ENCODE measurements at places on chromosomes 2 and 18.

DNA sequence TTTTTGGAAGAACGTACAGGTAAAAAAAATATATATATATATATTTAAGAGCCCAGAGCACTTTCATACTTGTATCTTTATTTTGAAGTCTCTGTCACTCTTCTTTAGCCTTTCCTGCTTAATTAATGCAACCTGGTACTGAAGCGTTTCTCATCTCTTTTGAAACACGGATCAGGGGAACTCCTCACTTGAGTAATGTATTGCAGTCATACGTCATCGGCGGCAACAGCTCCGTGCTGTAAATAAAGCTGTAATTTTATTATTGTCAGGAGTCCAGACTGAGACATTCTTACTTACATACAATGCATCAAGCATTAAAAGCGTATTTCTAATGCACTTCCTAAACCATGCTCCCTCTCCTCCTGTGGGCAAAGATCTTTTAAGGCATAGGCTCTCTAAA lies 514.7 kb downstream of the SOX11 start:
- no peak for DNase-seq

DNA sequence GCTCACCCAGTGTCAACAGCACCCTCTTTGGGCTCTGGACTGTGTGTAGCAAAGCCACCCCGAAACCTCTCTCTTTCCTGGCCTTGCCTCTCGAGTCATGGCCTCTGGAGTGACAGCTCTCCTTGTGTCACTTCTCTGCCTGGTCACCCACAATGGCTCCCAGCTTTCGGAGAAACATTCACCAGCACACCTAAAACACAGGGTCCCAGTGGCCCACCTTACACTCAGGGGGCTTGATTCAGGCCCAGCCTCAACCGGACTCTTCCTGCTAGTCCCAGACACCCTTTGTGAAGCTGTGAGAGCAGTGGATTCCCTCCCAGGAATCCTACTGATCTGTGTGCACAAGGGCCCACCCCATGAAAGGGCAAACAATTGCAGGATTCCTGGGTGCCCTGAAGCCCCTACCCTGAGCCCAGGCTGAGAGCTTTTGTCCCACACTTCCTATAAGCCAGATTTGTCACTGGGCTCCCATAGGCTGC lies 137.2 kb upstream of the HAAO start:
- no peak for DNase-seq

DNA sequence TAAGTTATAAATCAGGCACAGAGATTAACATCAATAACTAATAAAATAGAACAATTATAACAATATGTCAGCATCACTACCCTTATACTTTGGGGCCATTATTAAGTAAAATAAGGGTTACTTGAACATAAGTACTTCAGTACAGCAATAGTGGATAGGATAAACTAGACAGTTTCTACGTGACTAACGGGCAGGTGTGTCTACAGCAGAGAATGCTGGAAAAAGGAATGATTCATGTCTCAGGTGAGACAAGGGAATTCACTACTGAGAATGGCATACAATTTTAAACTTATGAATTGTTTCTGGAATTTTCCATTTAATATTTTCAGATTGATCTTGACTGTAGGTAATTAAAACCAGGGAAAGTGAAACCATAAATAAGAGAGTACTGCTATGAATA lies 5.5 kb downstream of the WDR75 start:
- no peak for DNase-seq

DNA sequence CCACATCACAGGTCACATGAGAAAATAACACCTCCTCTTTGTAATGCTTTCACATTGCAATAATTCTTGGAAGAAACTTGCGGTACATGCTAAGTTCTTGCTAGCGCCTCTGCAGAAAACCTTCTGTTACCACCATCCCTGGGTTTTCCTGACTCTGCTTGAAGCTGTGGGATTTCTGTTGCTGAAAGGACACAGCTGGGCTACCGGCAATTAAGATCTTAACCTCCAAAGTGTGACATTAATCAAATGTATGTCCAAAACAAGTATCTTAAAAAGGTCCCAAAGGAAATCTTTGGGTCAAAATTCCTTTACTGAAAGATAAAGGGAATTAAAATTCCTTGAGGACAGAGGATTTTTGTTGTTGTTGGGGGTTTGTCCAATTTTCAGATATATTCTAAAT lies 7.5 kb downstream of the CCBE1 start:
- no peak for DNase-seq

DNA sequence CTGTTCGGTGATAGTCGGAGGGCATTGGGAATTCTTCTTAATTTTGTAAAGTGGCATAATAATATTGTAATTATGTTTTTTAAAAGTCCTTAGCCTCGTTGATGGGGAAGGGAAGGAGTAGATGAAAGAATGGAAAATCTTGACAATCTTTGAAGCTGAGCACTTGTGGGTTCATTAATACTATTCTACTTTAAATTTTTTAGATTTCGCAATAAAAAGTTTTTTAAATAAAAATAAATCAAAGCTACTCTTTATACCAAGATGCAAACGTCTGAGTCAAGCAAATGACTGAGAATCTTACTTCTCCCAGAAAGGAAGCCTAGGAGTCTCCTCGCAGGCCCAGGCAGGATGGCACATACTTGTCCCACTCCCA lies 98.5 kb upstream of the GPR45 start:
- DNase-seq = no peak

DNA sequence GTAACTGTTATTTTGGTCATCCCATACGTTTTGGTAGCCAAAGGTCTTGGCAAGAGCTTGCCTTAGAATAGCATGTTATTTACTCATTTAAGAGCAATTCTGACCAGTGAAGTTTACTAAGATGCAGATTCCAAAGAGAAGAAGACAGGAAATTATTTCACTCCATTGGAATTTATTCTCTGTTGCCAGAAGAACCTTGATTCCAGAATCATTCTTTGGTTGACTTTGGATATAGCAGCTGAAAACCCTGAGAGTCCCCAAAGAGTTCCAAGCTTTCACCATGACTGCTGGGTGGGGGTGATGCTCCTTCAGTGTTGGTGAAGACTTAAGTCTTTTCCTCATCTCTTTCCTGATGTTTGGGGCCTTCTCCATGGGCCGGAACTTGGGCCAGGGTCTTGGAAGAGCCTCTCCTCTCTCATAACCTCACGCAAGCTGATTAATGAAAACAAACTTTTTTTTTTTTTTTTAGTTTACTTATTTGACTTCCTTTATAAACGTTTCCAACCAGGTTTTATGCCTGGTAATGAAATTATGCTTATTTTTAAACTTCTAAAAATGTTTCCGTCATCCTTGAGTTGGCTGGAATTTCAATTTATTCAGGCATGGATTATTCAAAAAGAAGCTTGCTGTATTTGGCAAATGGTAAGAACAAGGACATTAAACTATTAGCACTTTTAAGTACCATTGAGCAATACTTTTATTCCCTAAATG lies 192.0 kb downstream of the MTX2 start:
- DNase-seq = no peak

DNA sequence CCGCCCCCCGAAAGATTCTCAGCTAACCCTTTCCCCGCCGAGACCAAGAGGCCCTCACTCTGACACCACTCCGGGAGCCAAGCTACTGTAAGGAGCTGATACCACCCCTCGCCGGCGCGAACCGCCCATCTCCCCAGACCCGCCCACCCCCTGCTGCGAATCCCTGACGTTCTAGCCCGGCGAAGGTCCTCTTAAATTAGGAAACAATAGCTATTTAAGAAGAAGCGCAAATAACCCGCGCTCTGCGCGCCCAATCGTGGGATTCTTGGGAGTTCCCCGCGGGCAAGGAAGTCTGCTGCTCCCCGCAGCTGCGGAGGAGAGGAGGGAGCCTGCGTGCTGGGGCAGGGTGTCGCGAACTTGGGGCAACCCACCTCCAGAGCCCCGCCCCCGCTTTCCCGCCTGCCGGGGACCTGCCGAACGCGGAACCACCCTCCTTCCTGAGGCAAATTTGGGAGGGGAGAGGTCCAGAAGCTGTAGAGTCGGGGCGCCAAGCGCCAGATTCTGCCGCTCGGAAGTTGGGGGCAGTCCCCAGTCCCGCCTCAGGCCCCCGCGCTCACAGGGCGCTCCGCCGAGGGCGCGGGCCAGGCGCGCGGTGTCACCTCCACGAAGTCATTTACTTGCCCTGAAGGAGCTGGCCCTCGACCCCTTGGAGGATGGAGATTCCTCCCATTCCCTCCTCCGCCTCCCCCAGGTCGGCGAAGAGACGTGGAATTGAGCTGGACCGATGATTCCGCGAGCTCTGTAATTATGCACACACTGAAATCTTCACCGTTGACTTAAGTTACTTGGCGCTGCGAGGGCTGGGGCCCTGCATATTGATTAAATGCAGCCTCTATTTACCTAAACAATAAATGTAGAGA lies 8.4 kb upstream of the SP9 start:
- no peak for DNase-seq

DNA sequence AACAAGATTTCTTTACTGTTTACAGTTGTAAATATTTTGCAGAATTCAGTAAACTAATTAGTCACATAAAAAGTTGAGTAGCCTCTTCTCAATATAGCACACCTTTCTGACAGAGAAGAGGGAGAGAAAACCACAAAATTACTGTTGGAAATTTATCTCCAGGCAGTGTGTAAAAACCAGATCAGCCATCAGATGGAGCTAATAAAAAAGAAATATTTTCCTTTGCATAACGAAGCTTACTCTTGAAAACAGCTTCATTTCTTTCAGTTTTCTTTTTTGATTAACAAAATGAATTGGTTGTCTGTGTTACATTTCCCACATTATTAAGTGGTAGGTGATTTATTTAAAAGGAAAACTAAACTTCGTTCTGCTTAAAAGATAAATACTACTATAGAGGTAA lies 259.3 kb upstream of the KCNJ3 start:
- no peak for DNase-seq

DNA sequence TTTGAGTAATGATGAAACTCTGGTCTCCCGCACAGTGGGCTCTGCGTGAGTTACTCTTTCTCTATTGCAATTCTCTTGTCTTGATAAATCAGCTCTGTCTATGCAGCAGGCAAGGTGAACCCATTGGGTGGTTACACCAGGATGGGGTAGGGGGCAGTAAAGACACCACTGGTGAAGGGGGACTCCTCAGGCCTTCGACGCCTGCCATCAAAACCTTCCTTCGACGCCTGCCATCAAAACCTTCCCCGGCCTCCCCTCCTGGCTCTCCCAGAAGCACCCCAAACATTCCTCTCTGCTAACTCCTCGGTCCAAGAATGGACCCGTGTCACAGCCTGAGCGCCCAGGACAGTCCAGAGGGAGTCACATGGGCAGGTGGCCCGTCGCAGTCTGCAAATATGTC lies 4.8 kb upstream of the STARD7 start:
- no peak for DNase-seq

GRCh38 chr2:10246831-10247230 lies 55.9 kb upstream of the HPCAL1 start:
- DNase-seq = no peak

DNA sequence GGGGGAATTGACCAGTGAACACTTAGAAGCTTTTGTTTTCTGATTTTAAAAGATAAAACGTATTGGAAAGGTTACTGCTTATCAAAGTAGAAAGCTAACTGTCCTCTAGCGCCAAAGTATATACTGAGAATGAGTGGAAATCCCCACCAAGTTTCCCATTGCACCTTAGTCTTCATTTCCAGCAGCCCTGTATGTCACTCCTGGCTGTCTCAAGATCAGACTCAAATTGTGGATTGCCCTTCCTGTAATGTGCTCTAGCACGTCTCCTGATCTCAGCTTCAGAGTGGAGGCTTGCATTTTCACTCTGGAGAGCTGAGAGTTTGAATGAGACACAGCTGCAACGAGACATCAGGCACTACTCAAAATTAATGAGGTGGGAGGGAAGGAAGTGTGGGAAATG lies 26.6 kb downstream of the MFF start:
- DNase-seq = no peak

DNA sequence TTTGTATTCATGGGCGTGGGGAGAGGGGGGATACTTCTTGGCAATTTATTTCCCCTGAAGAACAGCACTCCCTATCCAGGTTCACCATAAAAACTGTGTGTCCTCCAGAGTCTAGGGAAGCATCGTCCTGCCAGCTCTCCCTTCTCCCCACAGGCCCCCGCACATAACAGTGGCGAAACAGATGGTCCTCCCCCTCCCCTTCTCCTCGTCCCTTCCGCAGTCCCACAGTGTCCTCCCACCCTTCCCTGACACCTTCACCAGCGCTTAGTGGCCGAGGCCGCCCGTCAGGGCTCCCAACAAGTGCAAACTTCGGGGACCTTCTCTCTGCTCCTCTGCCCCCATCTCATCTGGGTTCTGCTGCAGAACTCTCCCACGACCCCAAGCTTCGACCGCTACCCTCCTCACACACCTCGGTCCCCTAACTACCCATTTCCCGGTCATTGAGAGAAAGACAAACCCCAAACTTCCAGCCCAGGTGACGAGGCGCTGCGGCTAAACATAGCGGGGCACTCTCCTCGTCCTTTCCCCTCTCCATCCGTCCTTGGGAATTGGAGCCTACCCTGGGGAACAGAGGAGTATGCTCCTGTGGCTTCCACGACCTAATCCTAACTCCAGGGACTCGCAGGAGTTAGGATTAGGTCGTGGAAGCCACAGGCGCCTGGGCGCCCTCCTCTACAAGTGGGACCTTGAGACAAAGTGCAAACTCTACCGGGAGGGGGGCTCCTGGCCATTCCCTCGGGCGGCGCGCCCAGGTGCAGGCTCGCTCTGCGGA lies 971 bp downstream of the ZNF385B start:
- DNase-seq = no peak

DNA sequence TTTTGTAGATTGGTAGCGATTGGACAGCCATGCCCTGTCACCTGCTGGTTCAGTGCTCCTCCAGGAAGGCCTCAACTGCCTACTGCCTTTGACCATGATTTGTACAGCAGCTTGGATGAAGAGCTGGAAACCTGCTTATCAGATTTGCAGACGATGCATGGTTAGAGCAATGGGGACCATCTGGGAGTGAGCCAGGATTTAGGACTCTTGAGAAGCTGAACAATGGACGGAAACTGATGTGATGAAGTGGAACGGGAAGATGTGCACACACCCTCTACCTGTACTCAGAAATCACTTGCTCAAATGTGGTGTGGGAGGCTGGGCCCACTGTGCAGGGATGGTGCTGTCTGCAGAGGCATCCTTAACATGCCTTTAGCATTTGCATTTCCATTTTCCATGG lies 57.2 kb downstream of the NCK2 start:
- no peak for DNase-seq

GRCh38 chr2:230955163-230955737 lies 30.2 kb upstream of the GPR55 start:
- DNase-seq = no peak

DNA sequence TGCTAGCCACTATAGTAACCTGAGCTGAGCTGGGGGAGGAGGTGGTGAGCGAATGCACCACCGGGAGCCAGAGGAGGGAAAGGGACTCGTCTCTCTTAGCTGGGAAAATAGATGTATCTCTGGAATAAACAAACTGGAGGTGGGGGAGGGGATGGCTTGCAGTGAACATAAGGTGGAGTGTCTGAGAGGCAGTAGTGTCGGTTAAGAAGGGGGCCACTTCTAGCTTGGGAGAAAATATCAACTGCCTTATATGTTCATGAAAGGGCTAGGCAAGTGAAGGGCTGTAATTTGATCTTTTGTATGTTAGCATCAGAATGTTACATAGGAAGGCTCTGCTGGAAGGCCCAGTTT lies 2.2 kb downstream of the SETBP1 start:
- no peak for DNase-seq

All from SW 1271 (cell line).